ENCODE measurements at places on chromosomes 3 and 15.

DNA sequence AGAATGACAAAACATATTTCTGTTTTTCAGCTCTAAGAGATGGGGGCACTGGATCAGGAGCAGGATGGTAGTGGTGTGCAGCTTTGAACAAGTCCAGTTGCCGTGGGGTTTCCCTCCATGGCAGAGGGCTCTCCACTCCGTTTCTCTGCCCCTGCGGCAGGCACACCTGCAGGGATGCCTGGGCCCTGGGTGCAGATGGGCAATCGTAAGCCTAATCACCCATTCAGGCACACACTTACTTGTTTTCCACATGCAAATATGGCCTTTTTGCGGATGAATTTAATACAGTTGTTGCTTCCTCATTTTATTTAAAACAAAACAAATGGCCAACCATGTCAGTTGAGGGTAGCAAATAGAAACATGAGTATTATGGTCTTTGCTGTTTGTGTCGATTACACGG lies 85.1 kb downstream of the LPP start:
- DNase-seq, result no peak

DNA sequence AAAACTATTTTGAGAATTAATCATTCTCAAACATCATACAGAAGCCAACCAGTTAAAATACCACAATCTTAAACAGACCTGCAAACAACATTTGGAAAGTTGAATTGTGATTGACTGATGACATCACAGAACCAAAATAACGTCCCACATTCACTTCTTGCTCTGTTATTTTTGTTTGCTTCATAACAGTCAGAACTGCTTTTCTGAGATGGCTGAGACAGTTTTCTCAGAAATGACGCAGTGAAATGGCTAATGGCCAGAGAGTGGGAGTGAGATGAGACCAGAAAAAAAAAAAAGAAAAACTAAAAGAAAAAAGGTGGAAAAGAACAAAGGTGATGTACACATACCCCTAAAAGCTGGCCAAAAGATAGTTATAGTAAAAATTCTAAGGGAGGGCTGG lies 1061.2 kb downstream of the FHIT start:
- DNase-seq, result no peak

DNA sequence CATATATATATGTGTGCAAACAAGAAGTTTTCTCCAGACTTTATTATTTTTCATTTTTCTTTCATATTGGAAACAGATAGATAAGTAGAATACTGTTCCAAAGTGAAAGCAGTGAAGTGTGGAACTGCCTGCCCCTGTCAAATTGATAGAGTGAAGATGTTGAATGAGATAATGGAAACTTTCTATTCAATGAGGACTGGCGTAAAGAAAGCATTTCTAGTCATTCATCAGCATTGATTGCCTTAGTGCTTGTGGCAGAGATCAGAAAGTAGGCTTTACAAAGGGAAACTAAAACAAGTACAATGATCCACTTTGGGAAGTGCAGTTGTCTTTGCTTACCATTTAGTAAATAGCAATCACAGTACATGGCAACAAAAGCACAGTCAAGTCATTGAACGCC lies 300.0 kb downstream of the CADM2 start:
- DNase-seq, result no peak

- no peak for DNase-seq
Measured at GRCh38 chr15:66738116-66738515, 36.1 kb downstream of the SMAD6 start.

DNA sequence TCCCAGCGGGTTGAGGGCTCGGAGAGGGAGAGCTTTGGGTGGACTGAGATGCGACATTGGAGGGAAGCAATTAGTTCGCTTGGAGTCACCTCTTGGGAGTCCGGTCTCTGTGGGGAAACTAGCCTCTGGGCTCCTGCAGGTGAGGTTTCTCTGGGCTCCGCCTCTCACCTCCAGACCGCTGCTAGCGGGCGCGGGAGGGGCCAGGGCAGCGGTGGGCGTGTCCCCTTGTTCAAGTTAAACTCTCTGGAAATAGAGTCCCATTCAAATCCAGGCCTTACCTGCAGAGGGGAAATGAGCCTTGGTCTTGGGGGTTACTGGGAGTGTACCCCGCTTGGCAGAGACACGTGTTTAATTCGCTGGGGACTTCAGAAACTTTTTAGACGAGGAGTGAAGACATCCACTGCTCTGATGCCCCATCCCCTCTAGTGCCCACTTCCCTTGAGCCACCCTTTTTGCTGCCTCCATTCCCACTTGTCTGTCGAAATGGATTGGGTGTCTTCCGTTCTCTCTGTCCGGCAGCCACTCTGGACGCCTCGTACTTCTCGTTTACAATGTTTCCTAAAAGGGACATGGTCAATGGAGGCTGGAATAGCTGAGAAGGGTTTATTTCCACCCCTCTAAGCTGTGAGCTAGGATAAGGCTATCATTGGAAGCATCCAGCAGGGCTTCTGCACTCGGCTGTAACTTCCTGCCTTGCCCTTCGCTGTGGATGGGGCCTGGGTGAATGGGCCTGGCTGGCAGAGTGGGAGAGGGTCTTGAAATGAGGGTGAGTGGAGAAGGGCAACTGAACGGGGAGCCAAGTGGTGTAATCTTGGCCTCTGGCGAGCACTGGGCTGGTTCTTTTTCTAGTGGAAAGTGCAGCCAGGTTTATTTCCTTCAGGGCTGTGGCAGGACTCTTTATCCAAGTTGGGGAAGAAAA lies 1.1 kb downstream of the MITF start:
- DNase-seq, result no peak

- no peak for DNase-seq
Measured at GRCh38 chr3:105933871-105934270, 65.1 kb upstream of the CBLB start.

- DNase-seq, result peak; percentile 28
Measured at GRCh38 chr3:52851348-52851747, 16.5 kb upstream of the MUSTN1 start.

DNA sequence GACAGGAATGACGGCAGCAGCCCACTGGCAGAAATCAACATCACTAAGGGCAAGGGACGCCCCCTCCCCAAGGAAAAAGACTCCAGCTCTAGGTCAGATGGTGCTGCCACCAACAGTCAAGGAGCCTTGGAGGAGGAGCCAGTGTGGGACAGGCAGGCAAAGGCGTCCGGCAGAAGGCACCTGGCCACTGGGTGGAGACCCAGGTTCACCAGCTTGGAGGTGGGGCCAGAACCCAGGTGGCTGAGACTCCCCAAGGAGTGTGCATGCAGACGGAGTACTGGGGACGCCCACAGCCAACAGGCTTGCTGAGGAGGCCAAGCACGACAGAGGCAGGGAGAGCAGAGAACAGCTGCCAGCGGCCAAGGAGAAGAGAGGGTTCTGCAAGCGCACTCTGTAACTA lies 35.2 kb downstream of the PTPN23 start:
- DNase-seq, result no peak

DNA sequence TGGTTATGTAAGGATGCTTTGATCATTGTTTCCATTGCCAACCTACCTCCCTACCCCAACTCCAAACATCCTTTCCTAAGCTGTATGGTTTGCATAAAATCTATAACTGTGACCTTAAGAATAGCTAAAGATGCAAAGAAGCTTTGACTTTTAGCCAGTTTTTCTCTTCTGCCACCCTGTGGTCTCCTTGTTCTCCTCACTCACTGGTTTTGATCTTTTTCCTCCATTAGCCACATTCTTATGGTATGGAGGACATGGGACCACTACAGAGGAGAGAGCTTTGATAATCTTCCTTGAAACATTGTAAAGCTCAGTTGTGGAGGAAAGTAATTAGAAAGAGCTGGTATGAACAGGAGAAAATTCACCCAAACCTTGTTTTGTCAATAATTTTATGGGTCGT lies 115.9 kb downstream of the NEK11 start:
- DNase-seq, result no peak

DNA sequence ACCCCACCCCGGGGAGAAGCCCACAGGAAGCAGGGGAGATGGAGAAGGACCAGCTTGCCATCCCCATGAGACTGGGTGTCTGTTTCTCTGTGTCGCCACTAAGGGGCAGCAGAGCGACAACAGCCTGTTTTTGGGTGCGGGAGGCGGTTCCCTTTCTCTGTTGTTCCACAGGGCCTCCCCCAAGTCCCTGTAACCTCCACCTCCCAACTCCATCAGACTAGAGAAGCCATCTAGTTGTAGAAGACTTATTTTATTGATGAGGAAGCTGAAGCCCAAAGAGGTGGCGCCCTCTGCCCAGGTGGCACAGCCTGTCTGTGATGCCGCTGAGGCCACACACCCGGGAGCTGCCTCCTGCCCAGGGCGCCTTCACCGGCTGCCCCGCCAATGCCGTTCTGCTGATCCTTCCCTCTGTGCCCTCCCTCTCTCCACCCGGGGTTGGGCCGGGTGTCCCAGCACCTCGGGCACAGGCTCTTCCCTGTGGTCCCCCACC lies 3.9 kb upstream of the CCDC9B start:
- DNase-seq, result no peak

GRCh38 chr15:42011074-42011473 lies 9.8 kb downstream of the PLA2G4E start:
- DNase-seq, result no peak

DNA sequence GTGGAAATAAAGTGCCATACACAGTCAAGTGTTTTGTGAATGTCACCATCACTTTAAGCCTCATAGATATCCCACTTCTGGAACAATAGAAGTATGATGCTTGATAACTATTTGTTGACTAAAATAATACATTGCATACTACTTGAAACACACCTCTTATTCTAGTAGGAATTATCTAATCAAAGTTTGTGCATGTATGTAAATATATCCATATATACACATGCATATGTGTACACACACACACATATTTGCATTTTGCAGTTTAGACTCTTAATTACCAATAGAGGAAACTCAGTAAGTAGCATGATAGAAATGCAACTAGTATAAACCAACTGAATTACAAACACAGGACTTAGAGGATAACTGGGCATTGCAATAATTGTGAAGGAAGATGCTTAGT lies 1084.1 kb downstream of the FHIT start:
- DNase-seq, result no peak

DNA sequence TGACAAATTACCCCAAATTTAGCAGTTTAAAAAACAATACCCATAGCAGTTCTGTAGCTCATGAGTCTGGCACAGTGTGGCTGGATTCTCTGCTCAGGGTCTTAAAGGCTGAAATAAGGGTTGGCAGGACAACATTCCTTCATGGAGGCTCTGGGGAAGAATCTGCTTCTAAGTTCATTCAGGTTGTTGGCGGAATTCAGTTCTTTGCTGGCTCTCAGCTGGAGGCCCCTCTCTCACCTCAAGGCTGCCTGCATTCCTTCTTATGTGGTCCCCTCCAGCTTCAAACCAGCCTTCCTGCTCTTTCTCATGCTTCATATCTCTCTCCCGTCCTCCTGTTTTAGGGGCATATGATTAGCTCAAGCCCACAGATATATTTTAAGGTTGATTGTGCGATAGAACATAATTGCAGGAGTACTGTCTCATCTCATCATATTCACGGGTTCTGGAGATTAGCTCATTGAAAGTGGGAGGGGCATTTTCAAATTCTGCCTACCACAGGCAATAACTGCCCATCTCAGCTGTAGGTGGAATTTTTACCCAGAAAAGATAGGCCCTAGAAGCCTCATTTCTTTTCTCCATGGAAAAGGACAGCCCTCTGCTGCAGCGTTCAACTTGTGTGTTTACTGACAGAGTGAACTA lies 5.6 kb upstream of the ZBTB47 start:
- DNase-seq, result no peak

Data from Panc1 (cell line).